ENCODE measurements at places on chromosomes 13 and 19.
A peak's percentile ranks its signal among the peaks of the same experiment; 100 is the strongest.

- DNase-seq, result no peak
Measured at GRCh38 chr13:113616991-113617749, 32.6 kb downstream of the TFDP1 start.

DNA sequence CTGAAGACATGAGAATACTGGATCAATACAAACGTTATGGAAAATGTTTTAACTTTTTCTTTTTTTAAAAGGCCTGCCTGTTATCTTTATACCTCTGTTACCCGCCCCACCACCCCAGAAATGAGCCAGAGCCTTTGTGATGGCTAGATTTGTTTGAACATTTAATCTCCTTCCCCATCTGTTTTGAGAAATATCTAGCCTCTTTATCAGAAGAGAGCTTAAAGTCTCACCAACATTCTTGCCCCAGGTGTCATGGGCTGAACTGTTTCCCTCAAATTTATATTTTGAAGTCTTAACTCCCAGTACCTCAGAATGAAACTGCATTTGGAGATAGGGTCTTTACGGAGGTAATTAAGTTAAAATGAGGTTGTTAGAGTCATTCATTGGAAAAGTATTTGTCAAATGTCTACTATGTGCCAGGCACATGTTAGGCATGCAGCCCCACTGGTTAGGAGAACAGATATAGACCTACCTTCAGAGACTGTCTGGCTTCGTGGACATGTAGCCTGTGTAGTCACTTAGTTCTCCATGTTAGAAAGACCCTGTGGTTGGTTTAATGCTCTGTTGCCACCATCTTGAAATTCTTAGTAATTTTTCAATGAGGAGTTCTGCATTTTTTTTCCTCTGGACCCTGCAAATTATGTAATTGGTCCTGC lies 6.3 kb upstream of the RB1 start:
- DNase-seq, result no peak

DNA sequence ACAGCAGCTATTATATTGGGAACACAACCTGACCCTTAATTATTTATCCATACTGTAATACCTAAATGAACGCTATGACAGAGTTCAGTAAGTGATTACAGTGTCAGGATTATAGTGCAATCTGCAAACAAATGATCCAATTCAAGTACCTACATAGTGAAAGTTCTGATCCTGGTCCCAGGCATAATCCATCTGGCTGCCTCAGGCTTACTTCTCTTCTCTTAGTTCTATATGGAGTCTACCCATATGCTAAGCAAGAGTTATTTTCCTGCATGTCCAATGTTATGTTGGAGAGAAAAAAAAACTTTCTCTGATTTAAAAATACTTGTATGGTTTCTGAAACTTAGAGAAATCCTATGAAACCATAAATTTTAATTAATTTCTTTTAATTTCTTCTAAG lies 1487.7 kb upstream of the SLC10A2 start:
- DNase-seq, result no peak

GRCh38 chr13:34409496-34410182 lies 532.4 kb upstream of the NBEA start:
- no peak for DNase-seq

GRCh38 chr13:111022886-111023285 lies 92.2 kb upstream of the ARHGEF7 start:
- DNase-seq, result no peak

- no peak for DNase-seq
Measured at GRCh38 chr19:52949422-52949821, 13.3 kb downstream of the ZNF816 start.

- DNase-seq, result no peak
Measured at GRCh38 chr19:30428092-30428680, 56.0 kb downstream of the ZNF536 start.

DNA sequence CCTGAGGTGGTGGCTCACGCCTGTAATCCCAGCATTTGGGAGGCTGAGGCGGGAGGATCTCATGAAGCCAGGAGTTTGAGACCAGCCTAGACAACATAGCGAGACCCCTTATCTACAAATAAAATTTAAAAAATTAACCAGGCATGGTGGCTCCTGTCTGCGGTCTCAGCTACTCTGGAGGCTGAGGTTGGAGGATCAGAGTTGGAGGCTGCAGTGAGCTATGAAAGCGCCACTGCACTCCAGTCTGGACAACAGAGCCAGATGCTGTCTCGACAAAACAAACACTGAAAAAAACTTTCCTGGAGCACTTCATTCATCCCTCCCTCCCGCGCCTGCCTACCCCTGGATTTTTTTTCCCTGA lies 665 bp upstream of the ATG4D start:
- DNase-seq, result no peak

GRCh38 chr19:38033658-38034491 lies 126.9 kb downstream of the SIPA1L3 start:
- peak; percentile 3 for DNase-seq

- DNase-seq, result no peak
Measured at GRCh38 chr13:48682436-48682835, 28.7 kb downstream of the CYSLTR2 start.

- no peak for DNase-seq
Measured at GRCh38 chr19:14434543-14435319, 1.6 kb downstream of the PKN1 start.

DNA sequence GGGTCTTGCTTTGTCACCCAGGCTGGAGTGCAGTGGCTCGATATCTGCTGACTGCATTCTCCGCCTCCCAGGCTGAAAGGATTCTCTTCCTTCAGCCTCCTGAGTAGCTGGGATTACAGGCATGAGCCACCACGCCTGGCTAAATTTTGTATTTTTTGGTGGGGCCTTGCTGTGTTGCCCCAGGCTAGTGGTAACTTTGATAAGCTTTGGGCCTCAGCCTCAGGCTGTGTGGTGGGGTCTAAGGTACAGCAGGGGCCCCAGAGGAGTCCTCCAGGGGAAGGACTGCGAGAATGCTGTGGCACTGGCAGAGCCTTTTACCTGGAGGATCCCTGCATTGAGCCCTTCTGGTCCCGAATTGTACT lies 7.2 kb downstream of the DOT1L start:
- no peak for DNase-seq

GRCh38 chr19:49559928-49560327 lies 20.4 kb downstream of the NOSIP start:
- DNase-seq, result no peak

DNA sequence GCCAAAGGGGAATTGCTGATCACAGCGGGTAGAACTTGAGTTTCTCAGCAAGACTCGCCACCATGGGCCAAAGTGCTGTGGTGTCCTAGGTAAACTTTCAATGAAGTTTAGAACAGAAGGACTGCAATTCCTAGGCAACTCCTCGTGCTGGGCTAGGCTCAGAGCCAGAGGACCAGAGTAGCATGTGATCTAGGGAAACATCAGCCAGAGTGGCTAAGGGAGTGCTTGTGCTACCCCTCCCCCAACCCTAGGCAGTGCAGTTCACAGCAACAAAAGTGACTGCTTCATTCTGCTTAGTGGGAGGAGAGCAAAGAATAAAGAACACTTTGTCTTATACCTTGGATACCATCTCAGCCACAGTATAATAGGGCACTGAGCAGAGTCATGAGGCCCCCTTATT lies 1658.6 kb upstream of the MIR17HG start:
- no peak for DNase-seq

DNA sequence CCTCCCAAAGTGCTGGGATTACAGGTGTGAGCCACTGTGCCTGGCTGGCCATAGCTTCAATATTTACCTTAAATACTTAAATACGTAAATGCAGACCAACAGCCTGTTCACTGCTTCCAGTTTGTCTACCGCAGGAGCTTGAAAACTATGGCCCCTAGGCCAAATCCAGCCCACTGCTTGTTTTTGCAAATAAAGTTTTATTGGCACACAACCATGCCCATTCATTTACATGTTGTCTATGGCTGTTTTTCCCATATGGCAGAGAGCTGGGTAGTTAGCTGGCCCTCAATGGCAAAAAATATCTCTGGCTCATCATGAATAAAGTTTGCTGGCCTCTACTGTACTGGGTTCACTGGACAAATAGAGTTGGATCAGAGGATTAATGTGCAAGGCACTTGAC lies 11.8 kb downstream of the PRR12 start:
- DNase-seq, result no peak

- no peak for DNase-seq
Measured at GRCh38 chr19:1223018-1223855, 14.6 kb downstream of the CBARP start.

- peak; percentile 84 for DNase-seq
Measured at GRCh38 chr13:33745370-33746324, 72.3 kb upstream of the RFC3 start.
